NCI-H1436 (cell line): ENCODE measurements at places on chromosomes 6 and 20.

GRCh38 chr6:158773581-158774449 is 45.4 kb downstream of the EZR start:
- DNase-seq = no peak

GRCh38 chr6:138310821-138311220 is 66.9 kb upstream of the SMIM28 start:
- DNase-seq = no peak

GRCh38 chr20:24050119-24050518 is 61.5 kb upstream of the GGTLC1 start:
- DNase-seq = no peak

- DNase-seq = no peak
Observed at GRCh38 chr20:17202673-17203072, 24.2 kb upstream of the PCSK2 start.

DNA sequence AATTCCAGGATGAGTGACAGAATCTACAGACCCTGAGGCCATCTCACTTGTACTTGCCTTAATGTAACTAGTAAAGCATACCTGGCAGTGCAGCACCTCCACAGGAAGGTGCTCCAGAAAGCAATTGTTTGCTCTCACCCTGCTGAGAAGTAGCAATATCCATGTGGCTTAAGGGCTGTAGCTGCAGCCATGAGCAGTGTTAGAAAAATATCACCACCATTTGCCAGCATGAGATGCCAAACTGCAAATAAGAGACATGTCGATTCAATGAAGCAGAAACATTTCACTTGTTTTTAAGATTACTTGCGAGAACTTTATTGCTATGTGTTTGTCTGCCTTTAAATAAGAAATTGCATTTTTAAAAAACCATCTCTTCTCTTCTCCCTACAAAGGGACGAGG is 151.5 kb downstream of the PRL start:
- no peak for DNase-seq

- no peak for DNase-seq
Observed at GRCh38 chr6:152057832-152058498, 250.5 kb downstream of the ESR1 start.
